ENCODE measurements at places on chromosomes 11 and 22.

- peak; percentile 2 for DNase-seq
These were observed 3.6 kb upstream of the OR2AT4 start for GRCh38 chr11:75100314-75100713.

GRCh38 chr11:57792870-57793269 is 31.3 kb downstream of the CTNND1 start:
- DNase-seq: no peak

DNA sequence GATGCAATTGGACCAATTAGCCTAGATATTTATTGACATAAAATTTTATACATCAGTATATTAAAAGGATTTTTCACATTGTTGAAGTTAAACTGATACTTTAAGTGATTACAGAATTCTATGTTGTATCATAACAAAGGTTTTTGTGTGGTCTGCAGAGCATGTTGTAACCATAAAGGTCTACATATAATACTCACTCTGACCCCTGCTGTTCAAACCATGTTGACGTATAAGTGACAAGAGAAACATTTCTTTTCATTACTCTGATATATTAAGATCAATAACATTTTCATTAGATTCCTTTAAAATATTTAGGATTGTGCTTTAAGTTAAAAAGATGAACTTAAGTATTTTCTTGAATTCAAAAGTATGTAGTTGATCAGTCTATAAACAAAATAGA is 63.9 kb downstream of the GAS2 start:
- no peak for DNase-seq

GRCh38 chr11:19931141-19931770 is 218.6 kb downstream of the NAV2 start:
- DNase-seq: no peak

- DNase-seq: no peak
These were observed 44.9 kb downstream of the GNB1L start for GRCh38 chr22:19809741-19810140.

DNA sequence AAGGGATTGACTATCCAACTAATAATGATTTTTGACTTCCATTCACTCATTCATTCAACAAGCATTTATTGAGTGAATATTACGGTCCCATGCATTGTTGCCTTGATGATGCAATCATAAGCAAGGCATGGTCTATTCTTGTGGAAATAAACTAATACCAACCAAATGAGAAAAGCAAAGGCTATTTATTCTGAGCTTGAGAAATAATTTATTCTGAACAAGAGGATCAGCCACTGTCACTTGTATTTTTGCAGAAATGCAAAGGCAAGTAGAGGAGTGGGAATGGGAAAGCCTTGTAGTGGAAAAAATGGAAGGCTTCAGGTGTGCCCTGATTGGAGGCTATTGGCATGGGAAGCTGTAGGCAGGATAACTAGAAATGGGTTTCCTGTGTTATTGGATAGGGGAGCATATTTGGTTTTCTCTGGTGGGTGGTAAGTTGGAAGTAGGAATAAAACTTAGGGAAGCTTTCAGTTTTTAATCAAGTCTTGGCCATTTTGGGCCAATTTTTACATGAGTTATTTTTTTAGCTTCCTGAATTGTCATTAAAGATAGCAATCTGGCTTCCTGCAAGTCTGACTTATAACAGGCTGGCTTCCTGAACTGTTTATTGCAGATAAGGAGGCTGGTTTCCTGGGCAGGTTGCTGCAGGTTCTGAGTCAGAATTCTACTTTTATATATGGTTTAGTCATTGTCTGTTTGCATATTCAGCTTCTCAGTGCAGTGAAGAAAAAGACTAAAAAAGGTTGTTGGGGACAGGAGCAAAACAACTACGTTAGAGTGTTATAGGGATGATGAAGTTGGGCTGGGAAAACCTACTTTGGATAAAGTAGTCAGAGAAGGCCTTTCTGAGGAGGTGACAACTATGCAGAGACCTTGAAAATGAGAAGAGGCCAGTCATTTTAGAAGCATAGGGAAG is 106.7 kb downstream of the APIP start:
- no peak for DNase-seq

DNA sequence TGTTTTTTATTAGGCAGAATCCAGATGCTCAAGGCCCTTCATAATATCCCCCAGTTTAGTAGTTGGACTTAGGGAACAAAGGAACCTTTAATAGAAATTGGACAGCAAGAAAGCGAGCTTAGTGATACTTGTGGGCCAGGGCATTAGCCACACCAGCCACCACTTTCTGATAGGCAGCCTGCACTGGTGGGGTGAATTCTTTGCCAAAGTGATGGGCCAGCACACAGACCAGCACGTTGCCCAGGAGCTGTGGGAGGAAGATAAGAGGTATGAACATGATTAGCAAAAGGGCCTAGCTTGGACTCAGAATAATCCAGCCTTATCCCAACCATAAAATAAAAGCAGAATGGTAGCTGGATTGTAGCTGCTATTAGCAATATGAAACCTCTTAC is 1.4 kb downstream of the HBB start:
- DNase-seq: no peak

DNA sequence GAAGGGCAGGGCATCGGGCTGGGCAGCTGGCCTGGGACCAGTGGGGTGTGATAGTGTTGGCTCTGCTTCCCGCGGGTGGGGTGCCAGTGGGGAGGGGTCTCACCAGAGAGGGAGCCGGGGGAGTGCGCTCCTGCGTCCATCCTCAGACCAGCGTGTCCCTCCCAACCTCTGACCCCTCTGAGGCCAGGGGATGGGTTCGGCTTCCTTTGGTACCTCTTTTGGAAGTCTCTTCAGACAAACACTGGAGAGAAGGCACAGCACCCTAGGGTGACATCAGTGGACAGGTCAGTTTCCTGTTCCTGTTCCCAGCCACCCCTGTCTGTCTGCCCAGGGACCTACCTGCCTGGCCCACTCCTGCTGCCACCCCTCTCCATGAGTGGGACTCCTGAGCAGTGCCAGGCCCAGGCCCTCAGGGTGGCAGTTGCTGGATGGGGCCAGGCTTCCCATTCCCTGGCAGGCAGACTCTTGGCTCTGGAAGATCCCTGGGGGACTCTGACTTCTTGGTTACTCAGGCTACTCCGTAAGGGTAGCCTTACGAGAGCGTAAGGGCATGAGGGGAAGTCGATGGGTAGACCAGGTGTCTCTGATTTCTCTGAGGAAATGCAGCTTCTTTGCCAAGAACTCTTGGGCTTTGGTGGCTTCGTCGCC is 2.6 kb downstream of the TAGLN start:
- DNase-seq: no peak

- peak; percentile 36 for DNase-seq
These were observed 36.9 kb upstream of the PRR5 start for GRCh38 chr22:44665115-44665514.

- DNase-seq: no peak
These were observed 4.9 kb downstream of the IFT46 start for GRCh38 chr11:118560806-118561205.

GRCh38 chr11:60934124-60934789 is 10.0 kb downstream of the TMEM132A start:
- DNase-seq: no peak

GRCh38 chr11:56013805-56014204 is 13.6 kb upstream of the OR5AS1 start:
- DNase-seq: no peak

- DNase-seq: no peak
These were observed 43.1 kb downstream of the NFAM1 start for GRCh38 chr22:42389143-42389542.

DNA sequence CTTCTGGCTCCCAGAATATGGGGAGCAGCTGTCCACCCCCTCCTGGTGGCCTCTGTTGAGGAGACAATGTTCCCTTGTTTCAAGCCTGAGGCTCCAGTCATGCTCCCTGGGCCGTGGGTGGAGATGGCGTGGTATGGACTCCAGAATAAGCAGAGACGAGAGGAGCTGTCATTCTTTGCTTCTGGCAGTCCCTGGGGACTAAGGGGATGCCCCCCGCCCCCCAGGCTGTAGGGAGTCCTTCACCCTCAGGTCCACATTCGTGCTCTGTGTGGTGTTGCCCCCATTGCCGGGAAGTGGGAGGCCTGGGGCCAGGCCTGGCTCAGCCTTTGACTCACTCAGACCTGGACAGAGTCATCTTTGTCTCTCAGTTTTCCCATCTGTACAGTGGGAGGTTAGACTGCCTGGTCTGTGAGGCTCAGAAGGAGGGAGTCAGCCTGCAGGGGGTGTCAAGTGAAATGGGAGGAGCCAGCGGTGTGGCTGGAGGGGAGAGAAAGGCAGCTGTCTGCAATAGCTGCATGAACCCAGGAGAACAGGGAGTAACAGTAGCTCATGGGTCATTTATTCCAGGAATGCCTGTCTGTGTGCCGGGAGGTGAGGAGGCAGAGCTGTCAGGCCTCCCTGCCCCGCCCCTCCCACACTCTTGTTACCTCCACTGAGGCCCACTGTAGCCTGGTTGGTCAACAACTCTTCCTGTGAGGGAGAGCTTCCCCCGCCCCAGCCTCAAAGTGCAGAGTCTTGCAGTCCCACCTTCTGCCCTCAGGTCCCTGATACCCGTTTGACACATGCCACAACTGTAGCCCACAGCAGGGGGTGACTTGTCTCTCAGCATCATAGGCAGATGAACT is 6.3 kb downstream of the ARHGEF17 start:
- DNase-seq: no peak

GRCh38 chr22:33515795-33516194 is 404.5 kb downstream of the LARGE1 start:
- DNase-seq: no peak

DNA sequence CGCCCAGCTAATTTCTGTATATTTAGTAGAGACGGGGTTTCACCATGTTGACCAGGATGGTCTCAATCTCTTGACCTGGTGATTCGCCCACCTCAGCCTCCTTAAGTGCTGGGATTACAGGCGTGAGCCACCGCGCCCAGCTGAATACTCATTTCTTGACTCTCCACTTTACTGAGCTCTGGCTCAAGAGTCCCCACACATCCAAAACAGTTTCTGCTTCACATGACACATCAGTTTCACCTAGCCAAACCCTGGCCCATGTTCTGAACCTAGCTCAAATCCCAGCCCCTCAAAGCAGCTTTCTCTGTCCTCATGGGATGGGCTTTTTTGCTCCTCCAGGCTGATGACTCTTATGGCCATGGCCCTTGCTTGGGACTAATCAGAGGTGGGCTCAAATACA is 9.8 kb downstream of the HYOU1 start:
- no peak for DNase-seq

- no peak for DNase-seq
These were observed 24.8 kb downstream of the YPEL4 start for GRCh38 chr11:57624864-57625263.

GRCh38 chr11:113689768-113690618 is 16.1 kb downstream of the TMPRSS5 start:
- no peak for DNase-seq

DNA sequence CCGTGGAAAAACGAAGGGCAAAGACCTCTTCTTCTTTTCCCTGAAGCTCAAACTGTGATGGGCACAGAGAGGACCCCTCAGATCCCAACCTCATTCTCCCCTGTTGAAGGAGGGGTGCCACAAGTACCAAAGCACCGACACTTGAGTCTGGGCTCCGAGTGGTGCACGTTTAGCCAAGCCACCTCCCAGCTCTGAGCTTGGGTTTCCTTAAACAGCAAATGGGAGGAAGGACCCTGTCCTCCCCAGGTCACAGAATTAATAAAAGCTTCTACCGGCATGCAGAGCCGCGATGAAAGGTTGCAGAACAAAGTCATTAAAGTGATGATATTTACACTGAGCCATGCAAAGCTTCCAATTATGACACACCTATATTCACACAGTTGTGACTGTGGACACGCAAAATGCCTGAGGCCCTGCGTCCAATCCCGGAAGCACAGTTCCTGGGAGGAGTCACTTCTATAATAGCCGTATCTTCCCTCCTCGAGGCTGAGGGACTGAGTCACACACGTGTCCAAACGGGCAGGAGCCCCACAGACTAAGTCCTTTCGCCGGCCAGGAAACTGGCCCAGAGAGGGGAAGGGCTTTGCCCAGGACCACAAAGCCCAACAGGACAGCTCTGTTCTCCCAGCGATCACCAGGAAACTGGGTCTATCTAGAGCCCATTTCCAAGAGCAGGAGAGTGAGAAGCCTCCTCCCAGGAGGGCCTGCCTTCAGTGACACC is 922 bp upstream of the CSNK1E start:
- peak; percentile 85 for DNase-seq

DNA sequence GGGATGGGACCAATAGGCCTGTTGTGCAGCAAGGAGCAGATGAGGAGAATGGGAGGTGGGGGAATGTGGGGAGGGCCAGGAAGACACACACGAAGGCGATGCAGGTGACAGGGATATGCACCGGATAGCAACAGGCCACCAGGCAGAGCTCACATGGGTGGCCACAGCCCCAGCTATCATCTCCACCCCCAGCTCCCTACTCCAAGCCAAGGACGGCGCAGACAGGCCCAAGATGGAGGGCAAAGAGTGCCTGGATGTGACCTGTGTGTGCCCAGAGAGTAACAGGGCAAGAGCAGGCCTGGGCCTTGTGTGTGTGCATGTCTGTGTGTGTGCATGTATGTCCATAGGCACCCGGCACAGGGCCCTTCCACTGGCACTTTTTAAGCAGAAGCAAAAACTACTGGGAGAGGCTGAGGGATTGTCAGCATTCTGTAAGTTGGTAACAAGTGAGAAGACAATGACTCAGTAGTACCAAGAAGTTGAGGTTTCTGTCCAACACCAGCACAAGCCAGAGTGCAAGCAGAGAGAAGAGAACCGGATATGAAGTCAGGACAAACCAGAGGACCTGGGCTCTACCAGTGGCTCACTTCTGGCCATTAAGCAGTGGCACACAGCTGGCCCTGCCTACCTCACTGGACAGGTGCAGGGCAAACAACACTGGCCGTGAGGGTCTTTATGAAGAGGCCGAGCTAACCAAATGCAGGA is 36.4 kb downstream of the NRXN2 start:
- no peak for DNase-seq

DNA sequence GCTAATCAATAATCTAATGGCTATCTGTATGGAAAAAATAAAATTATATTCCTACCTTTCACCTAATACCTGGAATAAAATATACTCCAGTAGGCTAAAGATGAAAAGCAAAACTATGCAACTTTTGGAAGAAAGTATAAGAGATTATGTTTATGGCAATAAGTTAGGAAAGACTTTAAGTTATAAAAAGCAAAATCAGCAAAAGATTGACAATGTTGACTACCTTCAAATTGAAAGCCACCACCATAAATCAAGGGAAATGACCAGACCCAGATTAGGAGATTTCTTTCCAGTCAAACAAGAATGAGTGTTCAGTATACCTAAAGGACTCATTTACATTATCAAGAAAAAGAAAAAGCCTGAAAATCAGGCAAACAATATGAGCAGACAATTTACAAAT is 159.1 kb upstream of the ZBED5 start:
- no peak for DNase-seq

GRCh38 chr22:28999919-29000556 is 61.6 kb downstream of the C22orf31 start:
- no peak for DNase-seq

DNA sequence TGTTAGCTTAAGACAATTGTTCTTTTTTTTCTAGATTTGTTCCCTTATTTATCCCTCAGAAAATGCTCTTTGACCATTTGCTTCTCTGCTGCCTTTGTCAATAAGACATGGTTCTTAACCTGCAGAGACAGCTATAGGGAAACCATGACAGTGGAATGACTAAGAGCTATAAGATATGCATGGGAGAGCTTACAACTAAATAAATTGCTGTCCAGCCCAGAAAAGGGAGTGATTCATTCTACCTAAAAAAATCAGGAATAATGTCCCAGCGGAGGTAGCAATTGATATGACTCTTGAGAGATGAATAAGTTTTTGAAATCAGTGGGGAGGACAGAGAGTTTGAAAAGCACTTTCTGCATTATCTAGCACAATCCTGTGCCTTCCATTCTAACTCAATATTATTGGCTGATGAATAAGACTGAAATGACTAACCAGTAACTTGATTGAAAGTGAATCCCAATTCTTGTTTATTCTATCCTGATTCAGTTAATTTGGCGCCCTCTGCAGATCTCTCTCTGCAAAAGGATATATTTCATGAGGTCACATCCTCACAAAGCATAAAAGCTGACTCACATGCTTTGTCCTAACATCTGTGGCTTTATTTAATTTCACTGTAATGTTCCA is 680.5 kb upstream of the API5 start:
- no peak for DNase-seq
